ENCODE measurements at places on chromosomes 5 and 9.
A peak's percentile ranks its signal among the peaks of the same experiment; 100 is the strongest.

GRCh38 chr9:98361645-98362044, 106.2 kb upstream of the TBC1D2 start:
- no peak for DNase-seq

- no peak for DNase-seq
Observed at GRCh38 chr5:107121793-107122519, 548.8 kb downstream of the EFNA5 start.

DNA sequence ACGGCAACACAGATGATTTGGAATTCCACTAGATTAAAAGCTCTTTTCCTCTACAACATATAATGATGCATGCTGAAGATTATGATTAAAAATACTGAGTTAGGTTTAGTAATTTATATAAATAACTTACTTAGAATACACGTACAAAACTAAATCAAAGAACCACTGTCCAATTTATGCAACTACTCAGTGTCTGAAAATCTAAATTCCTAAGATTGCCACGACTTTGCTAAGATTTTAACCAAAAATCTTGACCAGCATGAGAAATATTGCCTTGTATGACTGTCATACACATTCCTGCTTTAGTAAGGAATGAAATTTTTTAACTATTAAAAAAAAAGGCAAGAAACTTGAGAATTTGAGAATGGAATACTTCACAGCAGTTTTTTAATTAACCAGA, 292.4 kb downstream of the ZNF608 start:
- no peak for DNase-seq

DNA sequence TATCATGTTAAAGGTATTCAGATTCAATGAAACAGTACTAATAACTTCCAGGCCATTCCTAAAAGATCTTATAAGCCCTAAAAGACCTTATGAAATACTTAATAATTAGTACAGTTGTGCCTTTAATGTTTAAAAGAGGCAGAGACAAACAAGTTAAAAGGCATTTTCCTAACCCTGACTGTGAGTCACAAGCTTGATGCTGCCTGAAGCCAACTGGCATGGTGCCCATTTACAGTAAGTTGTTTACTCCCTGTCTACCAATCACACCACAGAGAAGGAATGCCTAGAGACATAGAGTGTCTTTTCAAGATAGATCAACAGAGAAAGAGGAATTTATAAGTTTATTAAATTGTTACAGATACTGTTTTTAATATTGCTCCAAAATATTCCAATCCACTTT, 47.8 kb downstream of the NR3C1 start:
- DNase-seq: peak; percentile 22

- no peak for DNase-seq
Observed at GRCh38 chr9:87119328-87119881, 172.1 kb upstream of the GAS1 start.

- DNase-seq: no peak
Observed at GRCh38 chr5:147800491-147800890, 18.0 kb upstream of the JAKMIP2 start.

GRCh38 chr9:95808011-95808410, 67.5 kb upstream of the ERCC6L2 start:
- DNase-seq: no peak

DNA sequence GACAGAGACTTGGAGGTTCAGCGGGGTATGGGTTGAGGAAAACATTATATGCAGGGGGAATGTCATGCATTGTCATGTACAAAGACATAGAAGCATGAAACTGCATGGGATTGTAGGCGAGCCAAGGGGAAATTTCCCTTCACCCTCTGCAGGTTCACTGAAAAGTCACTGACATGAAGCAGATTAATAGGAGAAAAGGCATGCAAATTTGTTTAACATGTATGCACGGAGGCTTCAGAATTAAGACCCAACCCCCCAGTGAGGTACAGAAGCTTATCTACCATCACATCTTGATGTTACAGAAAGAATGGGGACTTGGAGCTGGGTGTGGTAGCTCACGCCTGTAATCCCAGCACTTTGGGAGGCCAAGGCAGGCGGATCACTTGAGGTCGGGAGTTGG, 18.5 kb downstream of the NIM1K start:
- no peak for DNase-seq

DNA sequence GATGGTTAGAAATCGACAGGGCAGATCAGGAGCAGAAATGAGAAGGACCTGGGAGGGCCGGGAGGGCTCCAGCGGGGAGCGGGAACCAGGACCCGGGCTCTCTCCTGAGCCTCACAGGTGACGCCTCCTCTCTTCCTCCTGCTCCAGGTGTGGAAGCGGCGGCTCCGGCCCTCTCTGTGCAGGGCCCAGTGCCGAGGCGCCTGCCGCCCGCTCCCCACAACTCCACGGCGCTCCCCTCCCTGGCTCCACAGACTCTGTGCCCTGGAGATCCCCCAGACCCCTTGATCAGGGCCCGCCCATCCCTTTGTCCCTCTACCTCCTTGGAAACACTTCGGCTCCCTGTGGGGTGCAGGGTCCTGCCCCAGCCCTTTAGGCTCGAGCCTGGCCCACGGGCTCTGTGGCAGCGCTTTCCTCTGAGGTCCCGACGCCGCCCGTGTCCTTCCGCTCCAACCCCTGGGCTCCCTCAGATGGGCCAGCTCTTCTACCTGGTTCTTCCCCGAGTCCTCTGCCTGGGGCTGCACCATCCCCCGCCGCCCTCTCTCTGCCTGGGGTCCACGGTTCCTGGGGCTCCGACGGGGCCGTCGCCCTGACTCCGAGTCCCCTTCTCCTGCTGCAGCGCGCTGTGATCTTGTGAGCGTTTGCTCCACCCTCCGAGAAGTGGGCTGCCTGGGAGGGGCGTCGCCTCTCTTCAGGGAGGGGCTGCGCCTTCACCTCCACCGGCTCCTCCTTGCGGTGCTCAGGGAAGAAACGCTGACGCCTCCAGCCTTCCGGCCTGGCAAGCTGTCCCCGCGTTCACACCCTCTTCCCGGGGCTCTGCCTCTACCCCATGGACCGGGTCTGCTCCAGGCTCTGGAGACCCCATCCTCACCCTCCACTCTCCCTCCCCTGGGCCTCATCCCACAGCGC, 22.4 kb upstream of the SLC6A3 start:
- no peak for DNase-seq
